ENCODE measurements at places on chromosomes 12 and 14.
A peak's percentile ranks its signal among the peaks of the same experiment; 100 is the strongest.

- DNase-seq = no peak
These were observed 46.0 kb downstream of the ERGIC2 start for GRCh38 chr12:29334937-29335336.

GRCh38 chr14:64296561-64296960 is 2.4 kb upstream of the ESR2 start:
- DNase-seq = peak; percentile 77

DNA sequence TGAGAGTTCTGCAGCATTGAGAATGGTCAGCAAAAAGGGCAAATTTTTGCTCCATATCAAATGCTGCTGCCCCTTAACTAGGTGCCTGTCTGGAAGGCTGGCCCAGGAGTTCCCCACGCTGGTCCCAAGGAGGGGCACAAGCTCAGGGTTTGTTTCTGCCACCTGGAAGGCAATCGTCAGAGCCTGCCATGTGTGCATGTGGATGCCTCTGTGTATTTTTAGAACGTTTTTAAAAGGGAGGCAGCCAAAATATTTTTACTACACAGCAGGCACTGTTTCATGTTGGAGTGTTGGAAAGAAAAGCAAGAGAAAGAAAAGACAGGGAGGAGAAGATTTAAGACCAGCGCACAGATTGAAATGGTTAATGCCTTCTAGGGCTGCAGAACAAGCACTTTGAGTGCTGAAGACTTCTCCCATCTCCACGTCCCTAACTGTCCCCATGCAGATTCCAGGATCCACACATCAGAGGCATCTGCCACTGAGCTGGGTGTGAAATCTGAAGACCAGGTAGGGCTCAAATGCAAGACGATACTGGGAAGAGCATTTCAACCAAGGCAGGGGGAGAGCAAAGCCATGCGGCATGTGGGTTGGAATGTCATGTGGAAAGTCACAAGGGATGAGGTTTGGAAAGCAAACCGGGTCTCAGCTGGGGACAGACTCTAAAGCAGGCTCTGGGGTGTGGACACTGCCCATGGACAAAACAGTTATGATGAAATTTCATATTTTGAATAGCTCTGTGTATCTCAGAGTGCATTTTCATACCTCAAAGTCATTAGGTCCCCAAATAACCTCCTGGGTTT is 557.2 kb downstream of the BCL11B start:
- no peak for DNase-seq

DNA sequence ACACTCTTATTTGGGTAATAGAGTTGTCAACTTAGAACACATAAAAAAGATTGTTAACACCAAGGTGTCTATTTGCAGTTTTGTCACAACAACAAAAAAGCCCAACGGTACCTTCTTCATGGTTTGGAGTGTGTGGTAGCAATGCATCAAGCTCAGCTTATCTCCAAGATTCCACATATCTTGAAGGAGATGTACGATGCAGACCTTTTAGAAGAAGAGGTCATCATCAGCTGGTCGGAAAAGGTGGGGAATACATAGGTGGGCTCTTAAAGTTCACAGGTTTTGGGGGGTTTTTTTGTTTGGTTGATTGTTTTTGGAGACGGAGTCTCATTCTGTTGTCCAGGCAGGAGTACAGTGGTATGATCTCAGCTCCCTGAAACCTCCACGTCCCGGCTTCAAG is 5.5 kb downstream of the EIF5 start:
- no peak for DNase-seq

DNA sequence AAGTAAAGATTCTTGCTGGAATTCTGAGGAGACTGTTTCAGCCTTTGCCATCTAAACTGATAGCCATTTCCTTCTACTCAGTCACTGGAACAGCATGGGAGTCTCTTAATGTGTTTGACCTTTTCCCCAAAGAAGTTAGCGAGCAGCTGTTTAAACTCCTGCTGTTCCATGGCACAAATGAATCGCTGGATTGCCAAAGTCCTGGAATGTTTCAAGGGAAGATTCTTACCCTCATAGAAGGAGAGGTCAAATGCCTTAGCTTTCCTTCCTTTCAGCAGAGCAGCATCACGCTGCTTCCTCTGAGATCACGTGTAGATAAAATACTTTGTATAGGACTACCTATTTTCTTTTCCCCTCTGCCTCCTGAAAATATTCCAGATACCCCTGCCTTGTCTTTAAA is 10.5 kb upstream of the NR2C1 start:
- peak; percentile 17 for DNase-seq

DNA sequence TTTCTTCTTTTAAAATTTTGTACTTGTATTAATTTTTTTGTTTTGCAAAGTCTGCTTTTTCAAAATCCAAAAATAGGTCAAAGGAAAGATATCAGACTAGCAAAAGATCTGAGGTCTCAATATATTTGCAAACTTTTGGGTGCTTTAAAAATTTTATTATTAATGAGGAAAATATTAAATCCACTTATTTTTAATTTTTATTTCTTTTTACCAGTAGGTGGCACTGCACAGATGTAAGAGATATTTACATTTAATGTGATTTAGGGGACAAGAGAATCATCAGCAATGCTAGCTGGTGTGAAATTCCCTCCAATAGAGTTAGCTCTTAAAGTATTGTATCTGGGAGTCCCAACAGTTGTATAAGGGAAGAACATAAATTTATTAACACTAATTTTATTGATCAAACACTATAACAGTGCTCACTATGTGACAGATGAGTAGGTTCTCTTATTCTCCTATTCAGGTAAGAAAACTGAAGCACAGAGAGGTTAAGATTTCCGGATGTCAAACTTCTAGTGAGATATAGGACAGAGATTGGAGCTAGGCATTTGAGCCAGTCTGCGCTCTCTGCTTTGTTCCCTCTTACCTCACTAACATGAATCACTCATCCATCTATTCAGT is 30.5 kb downstream of the ALX1 start:
- DNase-seq = peak; percentile 20

DNA sequence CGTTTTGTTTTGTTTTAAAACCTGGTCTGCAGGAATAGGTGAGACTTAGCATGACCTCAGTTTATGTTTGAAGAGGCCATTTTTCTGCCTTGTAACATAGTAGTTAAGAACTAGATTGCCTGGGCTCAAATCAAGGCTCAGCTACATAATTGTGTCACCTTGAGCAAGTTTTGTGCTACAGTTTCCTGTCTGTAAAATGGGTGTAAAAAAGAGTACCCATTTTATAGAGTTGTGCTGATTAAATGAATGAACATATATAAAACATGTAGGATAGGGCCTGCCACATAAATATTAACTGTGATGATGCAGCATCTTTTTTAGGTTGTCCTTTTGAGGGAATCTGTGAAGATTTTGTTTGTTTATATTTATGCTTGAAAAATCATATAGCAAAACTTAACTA is 7.2 kb downstream of the WNK1 start:
- DNase-seq = no peak

DNA sequence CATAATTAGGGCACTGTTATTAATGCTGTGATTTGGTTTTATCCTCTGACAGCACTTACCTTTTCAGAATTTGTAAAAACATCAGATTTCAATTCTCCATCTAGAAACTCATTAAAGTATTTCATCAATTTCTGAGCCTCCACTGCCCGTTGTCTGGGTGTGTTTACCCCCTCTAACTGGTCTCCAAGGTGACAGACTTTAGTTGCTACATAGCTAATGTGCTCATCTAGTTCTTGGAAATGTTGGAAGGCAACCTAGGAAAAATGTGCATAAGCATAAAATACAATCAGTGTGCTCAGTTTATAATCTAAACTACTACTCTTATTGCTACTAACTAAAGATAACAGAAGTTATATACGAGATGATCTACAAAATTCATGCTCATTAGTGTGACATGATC is 24.6 kb downstream of the EXOC5 start:
- no peak for DNase-seq

- DNase-seq = no peak
These were observed 14.2 kb upstream of the CDKL1 start for GRCh38 chr14:50410921-50411320.

GRCh38 chr12:106646472-106646871 is 63.7 kb downstream of the RFX4 start:
- DNase-seq = no peak

GRCh38 chr14:90580377-90581335 is 183.8 kb downstream of the CALM1 start:
- no peak for DNase-seq

DNA sequence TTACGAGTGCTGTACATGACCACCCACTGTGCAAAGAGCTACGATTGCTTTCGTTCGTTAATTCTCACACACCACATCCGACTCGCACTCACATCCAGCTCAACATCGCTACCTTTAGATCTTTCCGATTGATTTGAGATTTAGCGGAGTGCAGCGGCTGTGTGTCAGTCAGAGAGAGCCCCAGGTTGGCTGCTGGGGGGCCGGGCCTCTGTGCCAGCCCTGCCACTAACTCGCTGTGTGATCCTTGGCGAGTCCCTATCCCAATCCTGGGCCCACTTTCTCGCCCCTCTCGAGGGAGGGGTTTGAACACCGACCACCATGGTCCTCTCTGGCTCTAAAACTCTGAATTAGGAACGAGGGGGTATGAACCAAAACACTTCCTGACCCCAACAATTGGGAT is 8.6 kb downstream of the DLK1 start:
- no peak for DNase-seq

GRCh38 chr12:120078868-120079267 is 37.7 kb downstream of the RAB35 start:
- no peak for DNase-seq

DNA sequence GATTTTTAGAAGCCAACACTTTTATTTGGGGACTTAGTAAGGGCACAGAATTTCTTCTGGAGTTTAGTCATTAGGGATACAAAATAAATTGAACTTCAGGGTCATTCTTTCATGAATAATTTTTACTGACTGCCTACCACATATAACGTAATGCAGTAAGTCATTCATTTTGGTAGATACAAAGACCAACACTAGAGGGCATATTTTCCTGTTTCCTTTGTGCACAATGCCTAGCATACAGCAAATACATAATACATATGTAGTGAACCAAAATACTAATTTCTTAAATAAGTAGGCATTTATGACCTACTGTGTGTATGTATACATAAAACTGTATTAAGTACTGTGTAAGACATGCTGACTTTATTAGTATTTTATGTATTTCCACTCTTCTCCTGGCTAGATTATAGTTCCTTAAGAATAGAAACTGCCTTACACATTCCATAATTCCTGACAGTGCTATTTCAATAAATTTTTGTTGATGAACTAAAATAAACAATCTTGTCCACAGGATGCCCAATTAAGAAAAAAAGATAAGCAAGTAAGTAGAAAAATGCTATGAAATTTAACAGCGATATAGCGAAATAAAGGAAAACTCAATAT is 47.9 kb downstream of the PPP1R12A start:
- peak; percentile 68 for DNase-seq

- DNase-seq = no peak
These were observed 12.4 kb downstream of the PPM1H start for GRCh38 chr12:62922539-62922938.

- peak; percentile 63 for DNase-seq
These were observed 9.1 kb upstream of the NEMF start for GRCh38 chr14:49861699-49862088.

GRCh38 chr12:72102150-72102549 is 163.5 kb downstream of the TPH2 start:
- no peak for DNase-seq

DNA sequence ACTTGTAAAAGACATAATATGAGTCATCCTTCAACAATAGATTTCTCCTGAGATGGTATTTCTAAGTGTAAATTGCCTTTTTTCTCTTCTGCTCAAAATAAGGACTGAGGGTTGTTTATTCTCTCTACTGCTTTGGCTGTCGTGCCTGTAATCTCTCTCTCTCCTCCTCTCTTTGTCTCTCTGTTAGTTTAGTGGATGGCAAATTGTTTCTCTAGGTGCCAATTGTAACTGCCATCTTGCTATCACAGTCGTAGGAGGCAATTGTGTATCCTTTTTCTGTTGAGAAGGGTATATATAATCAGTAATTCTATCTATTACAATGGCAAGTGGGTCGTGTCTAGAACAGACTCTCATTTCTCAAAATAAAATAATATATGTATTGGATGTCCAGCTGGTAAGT is 545.0 kb upstream of the FBXO33 start:
- no peak for DNase-seq

DNA sequence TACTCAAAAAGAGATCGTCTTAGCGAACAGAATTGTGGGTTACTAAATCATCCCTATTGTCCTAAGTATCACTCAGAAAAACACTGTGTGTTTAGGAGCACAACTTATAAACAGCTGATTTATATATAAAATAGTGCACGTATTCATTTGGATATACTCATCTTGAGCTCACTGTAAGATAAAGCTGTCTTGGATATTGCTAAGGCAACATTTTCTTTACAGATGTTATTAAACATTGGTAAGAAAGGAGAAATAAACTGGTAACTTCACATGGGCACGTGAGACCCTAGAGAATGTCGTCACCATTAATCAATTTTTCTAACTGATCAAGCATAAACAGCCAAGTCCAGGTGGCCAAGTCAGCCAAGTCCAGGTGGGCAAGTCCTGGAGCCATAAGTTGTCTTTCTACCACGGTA is 1.7 kb downstream of the PAWR start:
- no peak for DNase-seq

DNA sequence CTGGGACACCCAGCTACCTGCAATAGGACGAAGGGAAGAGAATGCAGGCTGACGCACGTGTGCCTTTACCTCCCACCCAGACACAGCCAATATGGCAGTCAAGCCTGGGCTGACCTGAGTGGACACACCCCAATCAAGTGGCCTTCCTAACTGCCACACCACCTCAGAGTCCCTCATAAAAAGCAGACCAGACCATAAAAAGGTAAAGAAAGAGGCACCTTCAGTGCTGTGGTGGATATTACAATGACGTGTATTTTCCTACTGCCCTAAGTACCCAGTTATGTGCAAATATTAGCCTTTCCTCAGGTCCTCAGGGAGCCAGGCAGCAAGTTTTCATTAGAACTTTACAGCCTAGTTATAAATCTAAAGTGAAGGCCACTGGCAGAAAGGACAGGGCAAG is 75.8 kb downstream of the KCNK10 start:
- DNase-seq = no peak

DNA sequence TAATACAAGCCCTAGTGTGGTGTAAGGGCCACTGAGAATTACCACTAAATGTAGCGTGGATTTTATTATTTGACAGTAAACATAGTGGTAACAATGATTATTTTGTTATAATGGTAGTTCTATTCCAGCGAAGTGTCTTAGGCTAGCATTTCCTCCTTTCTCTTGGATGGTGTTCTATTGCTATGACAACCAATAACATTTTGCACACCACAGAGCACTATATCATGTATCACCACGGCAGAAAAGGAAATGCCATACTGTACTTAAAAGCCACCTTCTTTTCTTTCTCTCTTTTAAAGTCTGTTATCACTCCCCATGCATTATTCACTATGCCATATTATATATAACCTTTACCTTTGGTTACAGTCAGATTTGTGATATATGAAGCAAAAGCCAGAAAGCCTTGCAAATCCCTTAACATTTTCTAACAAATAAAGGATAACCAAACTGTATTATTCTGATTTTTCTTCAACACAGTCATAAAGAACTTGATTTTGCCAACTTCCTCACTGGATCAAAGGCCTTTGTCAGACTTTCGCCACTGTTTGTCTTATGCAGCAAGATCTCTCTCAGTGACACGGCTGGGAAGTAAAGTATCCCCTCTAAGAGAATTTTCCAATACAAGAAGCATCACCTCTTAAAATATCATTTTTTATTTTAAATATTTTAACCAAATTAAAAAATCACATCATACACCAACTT is 195.8 kb downstream of the FOXN3 start:
- peak; percentile 40 for DNase-seq

Measured in kidney capillary endothelial cell (primary cell).